NCI-H446 treated with DMSO at 0.1 percent for 48 hours (cell line): ENCODE measurements at places on chromosomes 5 and 9.

DNA sequence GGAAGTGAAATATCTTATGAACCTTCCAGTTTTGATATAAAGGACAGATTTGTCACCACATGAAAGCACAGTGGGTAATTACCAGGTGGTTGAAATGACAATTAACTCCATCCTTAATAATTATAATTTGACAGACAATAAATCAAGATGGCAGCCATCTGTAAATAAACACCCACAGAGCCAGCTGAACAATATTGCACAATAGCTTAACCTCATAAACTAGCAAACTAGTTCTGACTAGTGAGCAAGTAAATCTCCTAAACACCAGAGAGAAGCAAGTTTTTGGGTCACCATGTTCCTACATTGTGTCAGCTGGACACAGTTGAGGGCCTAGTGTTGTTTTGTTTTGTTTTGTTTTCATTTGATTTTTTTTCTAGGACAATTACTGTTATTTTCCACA, 577.4 kb downstream of the ACTL7B start:
- no peak for DNase-seq

- no peak for DNase-seq
These were observed 94.9 kb upstream of the MINAR2 start for GRCh38 chr5:129653057-129653375.

DNA sequence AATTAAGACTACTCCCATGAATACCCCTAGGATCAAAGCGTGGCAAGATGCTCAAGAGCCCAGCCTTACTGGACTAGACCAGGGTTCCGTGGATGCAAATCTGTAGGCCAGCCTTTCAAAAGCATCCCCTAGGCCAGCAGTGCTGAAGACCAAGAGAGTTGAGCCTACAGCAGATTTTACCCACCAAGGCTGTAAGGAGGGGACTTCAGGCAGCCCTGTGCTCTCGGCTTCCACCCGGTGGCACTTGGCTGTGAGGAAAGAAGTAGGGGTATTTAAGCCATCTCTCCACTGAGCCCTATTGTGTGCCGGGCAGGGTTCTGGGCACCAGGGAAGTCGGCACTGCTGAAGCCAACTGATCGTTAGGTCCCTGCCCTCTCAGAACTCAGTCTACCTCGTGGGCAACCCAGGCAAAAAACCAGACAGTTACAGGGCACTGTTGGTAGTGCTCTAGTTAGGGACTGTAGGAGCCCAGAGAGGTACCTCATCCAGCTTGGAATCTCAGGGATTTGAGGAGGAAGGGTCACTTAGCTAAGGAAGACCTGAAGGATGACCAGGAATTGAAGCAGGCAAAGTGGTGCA, 25.5 kb downstream of the TCF7 start:
- no peak for DNase-seq

GRCh38 chr9:130246126-130246525, 19.4 kb upstream of the HMCN2 start:
- no peak for DNase-seq

GRCh38 chr5:138402640-138403039, 36.2 kb upstream of the REEP2 start:
- DNase-seq: no peak

DNA sequence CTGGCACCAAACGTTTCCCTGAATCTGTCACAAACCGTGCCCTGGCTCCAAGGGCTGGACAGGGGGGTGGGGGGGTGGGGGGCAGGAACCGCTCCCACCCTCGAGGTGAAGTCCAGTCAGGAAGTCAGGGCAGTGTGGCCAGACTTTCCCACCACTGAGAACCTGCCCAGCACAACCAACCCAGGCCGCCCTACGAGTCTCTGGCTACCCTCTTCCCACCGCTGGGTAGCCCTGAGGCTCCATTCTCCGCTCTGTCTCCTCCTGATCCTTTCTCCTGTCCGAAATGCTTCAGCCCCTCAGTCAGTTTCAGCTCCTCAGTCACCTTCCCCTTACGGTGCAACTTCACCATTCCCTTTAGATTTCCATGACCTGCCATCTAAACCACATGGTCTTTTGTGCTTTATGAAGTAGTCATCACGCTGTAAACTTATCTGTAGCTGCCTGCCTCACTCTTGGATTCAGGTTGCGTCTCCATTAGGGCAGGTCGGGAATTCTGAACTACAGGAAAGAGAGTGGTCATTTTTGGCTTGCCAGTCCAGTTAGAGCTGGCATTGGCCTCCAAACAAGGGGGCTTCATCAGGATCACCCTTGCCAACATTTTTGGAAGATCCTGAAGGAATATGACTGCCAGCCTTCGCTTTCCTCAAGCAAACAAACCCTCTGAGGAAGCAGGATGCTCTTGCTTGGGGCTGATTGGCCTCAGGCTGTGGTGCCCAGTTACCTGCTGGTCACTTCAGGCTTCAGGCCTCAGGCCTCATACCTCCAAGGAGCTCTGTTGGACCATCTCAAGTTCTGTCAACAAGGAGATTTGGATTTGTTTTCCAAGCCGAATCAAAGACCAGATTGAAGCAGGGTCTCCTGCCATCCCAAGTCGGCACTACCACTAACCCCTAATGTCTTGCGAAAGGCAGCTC, 794 bp upstream of the DCAF12 start:
- no peak for DNase-seq

- DNase-seq: no peak
These were observed 137.5 kb downstream of the CPLANE1 start for GRCh38 chr5:37111426-37112382.

DNA sequence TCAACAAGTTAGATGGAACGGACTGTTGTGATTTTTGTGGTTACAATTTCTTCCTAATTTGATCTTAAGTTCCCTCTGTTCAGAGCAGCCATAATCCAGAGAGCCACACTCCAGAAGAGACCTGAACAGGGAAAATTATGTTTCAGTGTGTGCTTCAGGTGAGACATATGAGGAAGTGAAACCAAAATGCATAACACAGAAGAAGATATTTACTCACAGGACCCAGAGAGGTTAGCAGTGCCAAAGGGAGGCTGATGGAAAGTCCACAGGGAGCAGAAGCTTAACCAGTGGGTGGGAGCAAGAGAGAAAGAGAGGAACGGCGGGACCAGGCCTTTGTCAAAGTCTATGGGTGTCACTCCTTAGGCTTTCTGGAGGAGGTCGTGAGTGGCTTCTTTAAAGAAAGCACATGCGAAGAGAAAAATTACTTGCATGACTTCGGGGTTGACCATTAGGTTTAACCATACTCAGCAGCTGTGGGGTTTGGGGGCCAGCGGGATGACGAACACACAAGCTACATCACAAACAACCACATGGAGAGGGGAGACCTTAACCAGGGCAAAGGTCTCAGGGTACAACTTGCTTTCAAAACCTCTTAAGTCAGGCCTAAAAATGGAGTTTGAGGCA, 141.4 kb downstream of the MED10 start:
- DNase-seq: no peak

GRCh38 chr5:168646335-168646734, 67.2 kb upstream of the PANK3 start:
- no peak for DNase-seq

- no peak for DNase-seq
These were observed 443.8 kb downstream of the SPOCK1 start for GRCh38 chr5:137055271-137055872.

DNA sequence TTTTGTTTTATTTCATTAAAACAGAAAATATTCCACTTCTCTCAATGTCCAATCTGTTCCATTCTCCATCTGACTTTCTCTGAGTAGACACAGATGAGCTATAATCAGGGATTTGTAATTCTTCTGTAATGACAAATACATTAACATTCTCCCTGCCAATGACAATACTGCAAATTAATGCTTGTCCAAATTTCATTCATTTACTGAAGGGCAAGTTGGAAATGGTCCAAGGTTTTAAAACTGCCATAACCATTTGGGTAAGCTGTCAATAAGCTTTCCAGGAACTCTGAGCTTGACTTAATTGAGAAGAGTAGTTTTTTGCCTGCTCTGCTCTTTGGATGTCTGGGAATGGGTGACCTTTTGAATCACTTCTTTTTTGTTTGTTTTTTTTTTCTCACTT, 253.5 kb downstream of the DMRTA1 start:
- DNase-seq: peak; percentile 35

GRCh38 chr9:89715318-89715858, 110.6 kb downstream of the GADD45G start:
- DNase-seq: no peak

GRCh38 chr9:69019808-69020207, 5.9 kb upstream of the PRKACG start:
- no peak for DNase-seq

DNA sequence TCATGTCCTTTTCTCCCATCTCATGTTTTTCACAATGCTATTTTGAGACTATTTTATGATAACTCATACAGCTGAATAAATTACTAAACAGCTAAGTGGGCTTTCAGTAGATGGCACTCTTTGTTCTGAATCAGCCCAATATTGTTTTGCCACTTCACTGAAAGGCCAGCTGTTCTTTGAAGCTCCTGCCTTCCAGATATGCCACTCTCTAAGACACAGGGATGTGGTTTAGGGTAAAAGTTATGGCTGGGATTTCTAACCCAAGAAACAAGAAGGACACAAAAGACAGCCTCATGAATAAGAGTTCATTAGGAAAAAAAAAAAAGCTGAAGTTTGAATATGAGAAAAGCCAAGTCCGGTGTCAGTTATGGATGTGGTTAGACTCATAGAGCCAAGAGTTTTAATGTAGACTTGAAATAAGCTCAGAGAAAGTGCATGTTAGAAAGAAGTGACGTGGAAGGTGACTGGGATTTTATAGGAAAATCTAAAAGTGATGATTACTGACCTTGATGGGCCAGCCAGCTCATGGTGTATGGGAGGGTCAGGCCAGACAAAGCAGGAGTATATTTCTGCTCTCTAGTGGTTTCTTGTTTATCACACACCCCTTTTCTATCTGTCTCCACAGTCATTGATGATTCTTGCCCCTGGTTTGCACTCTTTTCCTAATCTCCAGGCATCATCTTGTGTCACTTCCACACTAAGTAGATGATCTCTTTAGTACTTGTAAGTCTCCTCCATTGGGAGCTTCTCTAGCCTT, 488.5 kb downstream of the NR2F1-AS1 start:
- peak; percentile 7 for DNase-seq

GRCh38 chr5:39186722-39187539, 32.4 kb downstream of the FYB1 start:
- DNase-seq: no peak

DNA sequence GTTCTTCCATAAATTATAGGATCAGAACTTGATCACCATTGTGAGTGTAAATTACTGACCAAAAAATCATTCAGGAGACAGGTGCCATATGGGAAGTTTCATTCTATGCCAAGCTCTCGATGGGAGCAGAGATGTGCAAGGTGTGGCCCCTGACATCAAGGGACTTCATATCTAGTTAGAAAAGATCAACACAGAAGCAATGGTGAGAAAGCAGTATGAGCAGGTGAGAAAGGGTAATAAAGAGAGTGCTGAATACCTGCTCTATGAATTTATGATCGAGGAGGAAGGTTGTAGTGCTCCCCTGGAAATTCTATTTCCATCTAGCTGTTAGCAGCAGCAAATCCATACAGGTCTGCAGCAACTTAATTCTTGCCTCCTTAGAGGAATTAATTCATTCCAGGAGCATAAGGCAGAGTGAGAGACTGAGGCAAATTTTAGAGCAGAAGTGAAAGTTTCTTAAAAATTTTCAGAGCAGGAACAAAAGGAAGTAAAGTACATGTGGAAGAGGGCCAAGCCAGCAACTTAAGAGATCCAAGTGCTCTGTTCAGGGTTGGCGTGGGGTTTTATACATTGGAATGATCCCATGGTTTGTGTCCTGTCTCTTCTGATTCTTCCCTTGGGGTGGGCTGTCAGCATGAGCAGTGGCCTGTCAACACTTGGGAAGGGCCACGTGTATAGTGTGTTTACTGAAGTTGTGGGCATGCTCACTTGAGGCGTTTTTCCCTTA, 181.8 kb downstream of the SAXO1 start:
- no peak for DNase-seq

GRCh38 chr5:54088081-54088480, 222.3 kb downstream of the ARL15 start:
- DNase-seq: no peak

DNA sequence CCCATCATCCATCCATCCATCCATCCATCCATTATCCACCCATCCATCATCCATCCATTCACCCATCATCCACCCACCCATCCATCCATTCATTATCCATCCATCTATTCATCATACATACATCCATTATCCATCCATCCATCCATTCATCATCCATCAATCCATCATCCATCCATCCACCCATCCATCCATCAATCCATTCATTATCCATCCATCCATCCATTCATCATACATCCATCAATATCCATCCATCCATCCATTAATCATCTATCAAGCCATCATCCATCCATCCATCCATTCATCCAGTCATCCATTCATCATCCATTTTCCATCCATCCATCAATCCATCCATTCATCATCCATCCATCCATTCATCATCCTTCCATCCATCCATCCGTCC, 89.0 kb downstream of the NSG2 start:
- no peak for DNase-seq

- DNase-seq: no peak
These were observed 25.7 kb downstream of the TAS2R1 start for GRCh38 chr5:9604416-9604815.

DNA sequence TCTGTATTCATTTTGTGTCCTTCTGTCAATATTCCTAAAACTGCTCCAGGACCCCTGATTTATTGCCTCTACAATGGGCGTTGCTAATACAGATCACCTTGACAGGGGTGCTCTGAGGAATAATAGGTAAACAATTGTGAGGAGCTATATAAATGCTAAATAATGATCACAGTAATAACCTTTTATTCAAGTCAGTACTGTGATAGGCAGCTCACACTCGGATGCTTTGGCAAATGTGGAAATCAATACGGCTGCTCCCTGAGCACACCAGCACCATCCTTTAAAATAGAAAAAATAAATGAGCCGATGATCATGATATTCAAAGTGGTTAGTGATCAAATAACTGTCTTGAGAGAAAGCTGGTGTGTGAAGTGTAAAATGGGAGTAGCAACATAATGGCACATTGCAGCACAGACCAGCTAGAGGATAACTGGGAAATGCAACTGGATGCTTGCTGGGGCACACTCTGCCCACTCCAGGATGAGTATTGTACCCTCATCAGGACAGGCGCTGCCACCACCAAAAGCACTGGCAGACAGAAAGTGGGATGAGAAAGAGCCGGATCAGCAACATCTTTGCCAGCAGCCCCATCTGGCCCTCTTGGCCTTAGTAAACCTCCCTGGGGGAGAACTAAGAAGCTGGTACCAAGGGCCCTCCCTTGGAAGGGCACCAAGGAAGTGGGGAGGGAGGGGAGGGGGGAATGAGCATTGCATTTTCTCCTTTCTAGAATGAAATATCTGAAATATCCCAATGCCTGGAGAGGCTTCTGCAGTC, 69.4 kb upstream of the SPATA31D4 start:
- DNase-seq: peak; percentile 71

GRCh38 chr5:65867542-65868195, 58.7 kb upstream of the ERBIN start:
- no peak for DNase-seq

GRCh38 chr9:97848480-97849237, 4.4 kb upstream of the FOXE1 start:
- no peak for DNase-seq

GRCh38 chr9:90698871-90699440, 56.3 kb upstream of the DIRAS2 start:
- DNase-seq: no peak

- no peak for DNase-seq
These were observed 297.3 kb upstream of the RASA1 start for GRCh38 chr5:86970361-86970760.

GRCh38 chr9:85262333-85262732, 479.4 kb downstream of the AGTPBP1 start:
- DNase-seq: no peak
